ENCODE measurements at places on chromosomes 11 and 22.

DNA sequence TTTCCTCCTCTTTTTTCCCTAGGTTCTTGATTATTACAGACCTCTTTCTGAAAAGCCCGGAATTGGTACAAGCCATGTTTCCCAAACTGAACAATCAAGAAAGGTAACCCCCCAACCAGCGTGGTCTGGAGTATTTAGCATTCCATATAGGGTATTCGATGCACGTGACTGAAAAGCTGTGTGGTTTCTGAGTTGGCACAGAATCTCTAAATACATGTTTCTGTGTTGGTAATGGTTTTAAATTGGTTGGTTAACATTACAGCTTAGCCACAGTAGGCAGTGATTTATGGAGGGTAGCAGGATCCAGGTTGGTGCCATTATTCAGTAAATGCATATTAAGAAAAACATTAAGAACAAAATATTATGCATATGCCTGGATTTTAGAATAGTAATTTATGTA lies 46.8 kb downstream of the ATXN10 start:
- peak; percentile 13 for DNase-seq

- DNase-seq: no peak
Measured at GRCh38 chr11:21541187-21541751, 651.6 kb upstream of the ANO5 start.

DNA sequence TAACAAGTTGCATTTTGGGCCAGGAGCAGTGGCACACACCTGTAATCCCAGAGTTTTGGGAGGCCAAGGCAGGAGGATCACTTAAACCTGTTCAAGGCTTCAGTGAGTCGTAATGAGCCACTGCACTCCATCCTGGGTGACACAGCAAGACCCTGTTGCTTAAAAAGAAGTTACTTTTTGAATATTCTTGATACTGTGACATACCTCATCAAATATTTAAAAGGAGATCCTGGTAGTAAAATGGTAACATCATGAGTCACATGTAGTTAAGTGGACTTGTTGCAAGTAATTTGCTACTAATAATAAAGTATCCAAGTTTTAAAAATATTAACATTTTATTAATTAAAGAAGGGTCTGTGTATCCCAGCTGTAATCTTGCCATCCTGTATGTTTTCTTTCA lies 18.3 kb downstream of the HMGXB4 start:
- peak; percentile 29 for DNase-seq

- DNase-seq: no peak
Measured at GRCh38 chr11:99614352-99614751, 593.6 kb downstream of the CNTN5 start.

- DNase-seq: no peak
Measured at GRCh38 chr11:115420505-115420904, 83.7 kb downstream of the CADM1 start.

DNA sequence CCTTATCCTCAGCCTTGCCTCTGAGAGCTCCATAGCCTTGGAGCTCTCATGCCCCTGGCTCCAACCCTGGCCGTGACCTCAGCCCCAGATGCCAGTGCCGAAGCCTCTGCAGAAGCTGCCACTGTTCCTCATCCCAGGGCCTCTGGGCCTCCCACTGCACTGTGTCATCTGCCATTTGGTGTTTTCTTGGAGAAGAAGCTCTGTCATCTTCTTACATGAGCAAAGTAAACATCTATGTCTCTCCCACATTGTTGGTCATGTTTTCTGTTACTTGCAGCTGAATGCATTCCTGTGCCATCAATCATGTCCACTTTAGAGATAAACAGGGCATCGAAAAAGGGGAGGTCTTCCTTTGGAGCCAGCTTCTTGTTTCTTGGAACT lies 45.0 kb upstream of the FTH1 start:
- no peak for DNase-seq
